ENCODE measurements at places on chromosomes 6 and 20.

DNA sequence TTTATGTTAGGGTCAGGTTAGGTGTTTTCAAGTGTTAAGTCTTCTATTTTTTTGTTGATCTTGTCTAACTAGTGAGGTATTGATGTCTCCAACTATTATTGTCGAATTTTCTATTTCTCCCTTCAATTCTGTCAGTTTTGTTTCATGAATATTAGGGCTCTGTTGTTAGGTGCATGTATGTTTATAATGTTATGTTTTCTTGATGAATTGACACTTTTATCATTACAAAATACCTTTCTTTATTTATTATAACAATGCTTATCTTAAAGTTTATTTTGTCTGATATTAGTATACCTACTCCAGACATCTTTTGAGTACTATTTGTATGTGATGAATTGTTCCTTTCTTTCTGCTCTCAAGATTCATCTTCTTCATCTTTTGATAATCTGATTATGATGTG is 12.9 kb upstream of the TRIM38 start:
- DNase-seq, result no peak

GRCh38 chr20:16385462-16385861 is 187.8 kb downstream of the KIF16B start:
- no peak for DNase-seq

GRCh38 chr20:6819599-6819998 is 52.1 kb downstream of the BMP2 start:
- no peak for DNase-seq

GRCh38 chr6:148617530-148617929 is 129.3 kb upstream of the UST start:
- no peak for DNase-seq

- no peak for DNase-seq
These were observed 12.5 kb downstream of the GNL1 start for GRCh38 chr6:30543821-30544220.

DNA sequence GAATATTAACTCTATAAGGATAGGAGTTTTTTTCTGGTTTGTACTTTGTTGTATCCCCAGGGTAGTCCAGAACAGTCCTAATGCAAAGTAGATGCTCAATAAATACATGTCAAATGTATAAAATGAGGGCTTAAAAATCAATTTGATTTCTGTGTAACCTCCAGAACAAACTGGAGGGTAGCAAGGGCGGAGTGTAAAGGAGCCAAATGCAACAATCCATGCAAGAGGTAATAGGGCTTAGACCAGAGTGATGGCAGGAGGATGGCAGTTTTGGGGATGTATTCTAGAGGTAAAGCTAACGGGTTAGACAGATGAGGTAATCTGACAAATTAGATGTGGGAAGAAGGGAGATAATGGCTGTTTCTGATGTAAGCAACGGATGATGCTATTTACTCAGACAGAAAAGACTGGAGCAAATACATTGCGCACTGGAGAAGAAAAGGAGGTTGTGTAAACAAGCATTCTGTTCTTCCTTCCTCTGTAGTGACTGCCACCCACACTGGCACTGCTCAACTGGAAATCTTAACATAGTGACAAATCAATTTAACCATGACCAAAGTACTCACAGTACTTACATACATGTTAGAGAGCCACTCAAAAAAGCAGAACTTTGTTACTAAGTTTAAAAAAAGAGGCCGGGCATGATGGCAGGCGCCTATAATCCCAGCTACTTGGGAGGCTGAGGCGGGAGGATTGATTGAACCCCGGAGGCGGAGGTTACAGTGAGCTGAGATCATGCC is 2.0 kb downstream of the ZNF318 start:
- DNase-seq, result no peak

DNA sequence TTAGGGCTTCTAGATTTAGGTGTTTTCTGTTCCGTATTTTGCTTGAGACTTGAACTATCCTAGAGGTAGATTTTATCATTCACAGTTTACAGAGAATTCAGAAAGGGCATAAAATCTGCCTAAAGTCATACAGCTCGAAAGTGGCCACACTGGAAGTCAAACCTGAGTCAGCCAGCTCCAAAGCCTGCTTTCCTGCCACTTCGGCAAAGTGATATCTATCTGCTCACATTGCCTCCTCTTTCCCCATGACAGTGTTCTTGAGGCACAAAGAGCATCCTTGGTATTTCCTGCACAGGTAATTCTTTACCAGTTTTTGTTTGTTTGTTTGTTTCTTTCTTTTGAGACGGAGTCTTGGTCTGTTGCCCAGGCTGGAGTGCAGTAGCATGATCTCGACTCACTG is 19.4 kb upstream of the SCUBE3 start:
- no peak for DNase-seq

GRCh38 chr6:5507131-5507681 is 245.9 kb downstream of the FARS2 start:
- no peak for DNase-seq

DNA sequence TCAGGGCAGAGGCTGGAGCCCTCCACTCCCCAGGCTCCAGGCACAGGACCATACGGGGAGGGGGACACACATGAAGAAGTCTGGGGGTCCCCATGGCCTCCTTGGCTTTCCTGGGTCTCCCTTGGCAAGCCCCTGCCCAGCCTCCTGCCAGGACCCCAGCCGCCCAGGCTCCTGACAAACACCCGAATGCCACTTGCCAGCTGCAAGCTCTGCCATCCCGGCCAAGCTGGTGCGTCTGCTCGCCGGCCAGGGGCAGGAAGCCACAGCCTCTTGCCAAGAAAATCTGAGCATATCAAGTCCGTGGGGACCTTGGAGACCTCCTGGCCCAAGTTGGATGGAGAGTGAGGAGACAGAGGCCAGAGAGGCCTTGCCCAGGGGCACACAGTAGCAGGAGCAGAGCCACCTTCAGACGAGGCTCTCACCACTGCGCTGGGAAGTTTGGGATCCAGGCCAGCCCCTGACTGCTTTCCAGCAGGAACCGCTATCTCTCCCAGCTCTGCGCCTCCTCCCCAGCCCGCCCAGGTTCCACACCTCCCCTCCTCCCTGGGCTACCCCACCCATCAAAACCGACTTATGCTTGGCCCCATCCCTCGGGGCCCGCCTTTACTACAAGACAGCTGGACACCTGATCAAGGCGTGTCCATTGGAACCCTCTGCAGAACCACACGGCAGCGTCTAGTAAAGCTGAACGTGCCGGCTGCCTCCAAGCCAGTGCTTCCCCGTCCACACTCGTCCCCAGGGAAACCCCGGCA is 80.2 kb downstream of the GRM4 start:
- DNase-seq, result no peak

DNA sequence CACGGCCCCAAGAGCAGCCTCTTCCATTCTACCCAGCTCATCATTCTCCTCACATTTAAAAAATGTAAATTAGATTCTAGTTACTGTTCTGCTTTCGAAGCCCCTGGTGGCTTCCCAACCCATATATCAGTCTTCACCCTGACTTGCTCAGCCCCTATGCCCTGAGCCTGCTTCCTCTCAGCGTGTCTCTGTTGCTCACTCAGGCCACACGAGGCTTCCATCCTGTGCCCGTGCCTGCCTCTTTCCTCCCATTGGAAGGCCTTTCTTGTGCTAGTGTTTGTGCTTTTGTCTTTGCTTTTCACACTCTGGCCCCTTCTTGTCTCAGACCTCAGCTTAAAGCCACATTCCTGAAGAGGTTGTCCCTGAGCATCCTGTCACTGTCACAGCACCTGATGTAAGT is 78.1 kb downstream of the AFDN start:
- DNase-seq, result no peak

- no peak for DNase-seq
These were observed 14.7 kb upstream of the DSP start for GRCh38 chr6:7526755-7527154.

GRCh38 chr6:88813045-88813444 is 150.4 kb downstream of the RNGTT start:
- DNase-seq, result no peak

DNA sequence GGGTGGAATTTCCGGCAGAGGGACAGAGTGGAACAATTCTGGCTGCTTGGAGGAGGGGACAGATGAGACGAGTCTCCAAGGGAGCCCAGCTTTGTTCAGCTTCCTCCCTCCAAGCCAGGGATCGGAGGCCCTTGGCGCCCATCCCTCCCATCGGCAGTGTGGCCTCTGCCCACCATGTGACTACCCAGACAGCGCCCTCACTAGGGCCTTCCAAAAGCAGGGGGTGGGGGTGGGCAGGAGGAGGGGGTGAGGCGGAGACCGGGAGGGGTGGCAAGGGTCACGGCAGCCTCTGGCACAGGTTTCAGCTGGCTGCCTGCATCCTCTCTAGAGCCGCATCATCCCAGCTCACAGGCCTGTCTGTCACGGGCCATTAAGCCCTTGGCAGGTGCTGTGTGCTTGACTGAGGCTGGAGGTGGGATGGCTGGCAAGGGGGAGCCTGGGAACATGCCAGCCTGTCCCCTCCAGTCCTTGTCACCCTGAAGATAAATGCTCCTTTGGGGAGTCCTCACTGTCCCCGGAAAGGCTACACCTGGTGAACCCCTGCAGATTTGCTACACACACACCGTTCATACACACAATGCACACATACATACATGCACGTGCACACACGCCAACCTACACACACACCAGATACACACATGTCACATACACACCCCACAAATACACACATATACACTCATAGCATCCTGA is 6.2 kb upstream of the FGD2 start:
- DNase-seq, result no peak

DNA sequence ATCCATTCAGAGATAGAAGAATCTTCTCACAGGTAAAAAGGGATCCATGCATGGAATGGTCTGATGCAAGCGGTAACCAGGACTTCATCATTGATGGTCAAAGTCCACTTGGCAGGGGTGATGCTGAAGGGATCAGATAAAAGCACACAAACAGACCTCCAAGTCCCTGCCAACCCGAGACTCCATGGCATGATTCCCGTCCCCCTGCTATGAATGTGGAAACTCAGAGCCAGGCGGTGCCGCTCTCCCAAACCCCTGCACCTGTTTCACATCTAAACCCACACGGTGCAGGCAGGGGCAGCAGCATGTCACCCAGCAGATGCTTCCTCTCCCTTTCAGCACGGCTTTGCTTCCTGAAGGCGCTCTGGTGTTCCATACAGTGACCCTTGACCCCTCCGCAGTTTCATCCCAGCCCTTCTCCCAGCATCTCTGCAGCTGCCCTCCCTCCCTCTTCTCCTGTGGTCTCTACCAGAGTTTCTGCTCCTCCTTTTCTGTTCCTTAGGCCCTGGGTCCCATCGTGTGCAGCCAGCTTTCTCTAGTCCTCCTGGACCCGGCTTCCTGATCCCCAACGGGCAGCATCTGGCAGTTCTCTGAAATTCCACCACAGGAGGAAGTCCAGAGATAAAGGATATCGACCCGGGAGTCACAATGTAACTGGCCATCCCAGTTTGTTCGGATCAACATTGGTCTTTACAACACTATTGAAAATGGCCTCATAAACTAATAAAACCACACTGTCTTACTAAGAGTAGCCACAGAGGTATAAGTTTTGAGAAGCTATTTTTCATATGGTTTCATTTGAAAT is 235.0 kb downstream of the TTLL2 start:
- no peak for DNase-seq

GRCh38 chr20:48054051-48054450 is 268.8 kb upstream of the SULF2 start:
- DNase-seq, result no peak

DNA sequence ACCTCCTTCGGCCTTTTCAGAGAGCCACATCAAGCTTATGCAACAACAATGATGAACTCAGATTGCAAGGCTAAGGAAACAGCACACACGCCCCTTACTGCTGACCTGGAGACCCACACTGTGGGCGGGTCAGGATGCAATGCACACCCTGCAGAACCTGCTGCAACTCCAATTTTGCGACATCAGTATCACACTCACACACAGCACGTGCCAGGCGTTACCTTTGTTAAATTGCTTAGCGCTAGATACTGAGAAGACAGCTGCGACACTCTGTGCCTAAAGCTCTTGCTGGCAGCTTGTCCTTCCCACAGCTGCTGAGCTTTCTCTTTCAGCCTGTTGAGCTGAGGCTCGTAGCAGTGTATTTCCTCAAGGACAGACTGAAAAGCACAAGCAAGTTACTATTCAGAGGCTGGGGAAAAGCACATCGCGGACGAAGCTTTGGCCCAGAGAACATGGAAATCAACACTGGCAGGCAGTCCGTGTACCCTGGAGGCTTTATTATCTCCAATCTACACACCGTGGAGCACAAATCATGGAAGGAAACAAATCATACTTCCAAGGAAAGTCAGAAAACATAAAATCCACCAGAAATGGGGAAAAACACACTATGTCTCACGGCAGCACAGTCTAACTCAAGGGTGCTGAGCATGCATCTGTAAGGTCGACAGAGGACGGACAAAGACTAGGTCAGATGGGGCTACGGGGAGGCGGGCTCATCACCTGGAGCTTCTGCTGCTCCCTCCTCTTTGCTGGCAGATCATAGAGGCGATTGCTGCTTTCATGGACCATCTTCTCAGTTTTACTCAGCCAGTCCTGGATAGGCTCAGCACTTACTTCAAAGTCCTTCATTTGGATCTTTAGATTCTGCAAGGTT is 268.2 kb downstream of the SYNE1 start:
- DNase-seq, result no peak

DNA sequence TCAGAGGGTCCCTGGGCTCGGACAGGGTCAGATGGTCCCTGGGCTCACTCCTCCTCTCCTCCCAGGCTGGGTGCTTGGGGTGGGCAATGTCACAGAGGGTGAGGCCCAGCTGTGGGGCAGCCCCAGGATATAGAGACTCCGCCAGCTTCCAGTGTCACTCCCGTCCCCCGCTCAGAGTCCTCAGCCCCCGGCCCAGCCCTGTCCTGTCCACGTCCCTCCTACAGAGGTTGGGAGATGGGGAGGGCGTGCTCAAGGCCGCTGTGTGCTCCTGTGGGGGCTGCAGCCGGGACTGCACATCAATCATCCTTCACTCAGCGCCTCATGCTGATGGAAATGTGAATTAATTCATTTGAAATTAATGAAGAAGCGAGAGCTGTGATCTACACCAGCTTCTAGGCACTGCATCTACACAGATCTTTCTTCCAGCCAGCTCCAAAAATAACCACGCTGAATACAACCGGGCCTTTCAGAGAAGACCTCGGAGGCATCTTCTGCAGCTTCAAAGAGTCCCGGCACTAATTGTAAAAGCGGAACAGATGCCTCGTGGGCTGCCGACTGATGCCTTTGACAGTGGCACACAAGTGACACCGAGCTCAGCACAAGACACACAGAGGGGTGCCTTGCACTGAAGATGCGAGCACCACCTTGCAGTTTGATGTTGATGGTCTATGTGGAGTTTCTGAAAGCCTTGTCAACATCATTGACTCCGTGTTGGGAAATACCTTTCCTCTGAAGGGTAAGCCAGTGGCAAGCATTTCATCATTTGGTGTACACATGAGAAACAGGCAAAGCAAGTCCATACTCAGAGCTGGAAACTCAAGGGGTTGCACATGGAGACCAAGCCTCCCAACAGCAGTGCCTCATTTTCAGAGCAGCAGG is 39.3 kb downstream of the DACT2 start:
- no peak for DNase-seq
